ENCODE measurements at places on chromosomes 11 and 22.

GRCh38 chr11:46701078-46701654 is 335 bp downstream of the ZNF408 start:
- DNase-seq, result no peak

DNA sequence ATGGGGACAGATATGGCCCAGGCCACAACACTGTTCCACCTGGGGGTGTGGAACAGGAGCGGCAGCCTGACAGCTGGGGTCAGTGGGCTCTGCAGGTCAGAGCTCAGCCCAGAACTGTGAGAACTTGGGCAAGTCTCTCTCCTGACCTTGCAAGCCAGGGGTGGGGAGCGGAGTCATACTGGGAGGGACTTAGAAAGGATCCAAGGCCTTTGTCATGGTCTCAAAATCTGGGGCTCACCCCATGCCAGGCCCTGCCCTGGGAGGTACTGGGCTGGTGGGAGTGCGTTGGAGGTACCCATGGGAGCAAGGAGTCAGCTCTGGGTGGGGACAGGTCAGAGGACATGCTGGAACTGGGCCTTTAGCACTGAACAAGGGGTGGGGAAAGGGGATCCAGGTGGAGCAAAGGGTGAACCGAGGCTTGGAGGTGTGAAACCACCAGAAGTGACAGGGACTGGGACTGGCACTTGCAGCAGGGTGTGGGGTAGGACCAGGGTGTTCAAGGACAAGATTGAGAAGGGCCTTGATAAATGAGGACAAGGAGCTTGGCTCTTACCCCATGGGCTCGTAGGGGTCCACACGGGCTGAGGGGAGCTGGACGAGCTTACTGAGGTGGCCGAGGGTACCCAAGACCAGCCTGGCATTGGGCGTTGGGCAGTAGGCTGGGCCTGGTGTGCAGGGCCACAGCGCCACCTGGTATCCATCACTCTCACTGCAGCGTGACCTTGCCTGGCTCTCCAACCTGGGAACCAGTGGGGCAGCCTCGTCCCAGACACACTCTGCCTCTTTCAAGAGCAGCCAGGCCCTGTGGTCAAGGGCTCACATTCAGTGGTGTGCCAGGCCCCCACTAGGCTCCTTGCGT is 7.4 kb upstream of the PMM1 start:
- no peak for DNase-seq

DNA sequence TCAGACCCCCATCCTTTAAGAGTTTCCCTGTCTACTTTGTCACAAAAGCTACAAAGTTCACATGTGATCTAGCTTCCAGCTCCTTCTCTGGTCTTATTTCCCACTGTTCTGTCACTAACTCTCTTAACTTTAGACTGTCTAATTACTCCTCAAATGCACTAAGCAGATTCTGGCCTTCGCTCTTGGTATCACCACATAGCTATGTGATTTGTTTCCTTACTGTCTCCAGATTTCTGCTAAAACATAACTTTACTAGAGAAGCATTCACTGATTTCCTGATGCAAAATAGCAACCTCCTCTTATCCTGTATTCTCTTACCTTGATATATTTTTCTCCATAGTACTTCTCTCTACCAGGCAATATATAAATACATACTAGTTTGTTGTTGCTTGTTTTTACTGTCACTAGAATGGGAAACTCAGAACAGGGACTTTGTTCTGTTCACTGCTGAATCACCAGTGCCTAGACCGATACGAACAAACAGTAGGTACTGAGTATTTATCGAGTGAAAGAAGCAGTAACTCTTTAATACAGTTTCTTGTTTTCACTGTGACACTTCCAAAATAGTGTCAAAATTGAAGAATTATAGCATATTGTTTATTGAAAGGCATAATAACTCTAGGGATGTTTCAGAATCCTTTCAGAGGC is 205.6 kb downstream of the DDX10 start:
- no peak for DNase-seq

- DNase-seq, result no peak
Measured at GRCh38 chr22:25448435-25449051, 115.9 kb upstream of the GRK3 start.
